ENCODE measurements at places on chromosomes 13 and 19. TPM values are rescaled to one million over a fixed set of nuclear protein-coding genes. Genes with fewer than 3 reads are reported as not detected.

GRCh38 chr13:27791146-27791900 is 960 bp upstream of the GSX1 start:
- H3K4me3 ChIP-seq, result peak overlapping the region; percentile 43
- no peaks in the 10 kb centered on the region for H3K36me3 ChIP-seq
- peaks cover 87% of the 10 kb centered on the region for H3K27me3 ChIP-seq
- DNase-seq, result no peak
- H3K27ac ChIP-seq, result no peak overlapping the region
- H3K4me1 ChIP-seq, result peaks cover 36% of the 10 kb centered on the region

Gene KIR3DL2
- not detected for total RNA-seq

GRCh38 chr13:41058295-41059070 is 2.8 kb upstream of the WBP4 start:
- H3K27me3 ChIP-seq, result no peaks in the 10 kb centered on the region
- no peak for DNase-seq
- H3K4me3 ChIP-seq, result peak overlapping the region; percentile 81
- peaks cover 71% of the 10 kb centered on the region for H3K4me1 ChIP-seq

DNA sequence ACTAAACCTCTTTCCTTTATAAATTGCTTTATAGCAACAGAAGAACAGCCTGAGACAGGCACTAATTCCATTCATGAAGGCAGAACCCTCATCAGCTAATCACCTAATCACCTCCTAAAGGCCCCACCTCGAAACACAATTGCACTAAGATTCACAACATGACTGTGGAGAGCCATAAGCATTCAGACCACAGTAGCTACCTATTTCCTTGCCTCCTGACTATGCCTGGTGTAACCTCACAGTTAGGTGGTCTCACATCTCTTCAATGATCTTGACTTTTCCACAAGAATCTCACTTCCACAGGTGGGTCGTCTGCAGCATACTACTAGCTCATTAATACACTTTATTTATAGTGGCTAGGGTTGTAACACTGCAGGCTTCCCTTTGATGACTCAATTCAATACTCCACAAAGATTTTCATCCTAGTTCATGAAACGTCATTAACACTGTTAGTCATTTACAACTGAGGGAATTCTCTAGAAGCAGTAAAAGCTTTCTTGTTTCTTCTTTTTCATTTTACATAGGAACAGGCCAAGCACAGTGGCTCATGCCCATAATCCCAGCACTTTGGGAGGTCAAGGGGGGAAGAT is 27.1 kb downstream of the STK24 start:
- H3K4me1 ChIP-seq, result peaks cover 27% of the 10 kb centered on the region
- no peak for DNase-seq
- no peaks in the 10 kb centered on the region for H3K36me3 ChIP-seq
- no peak overlapping the region for H3K4me3 ChIP-seq
- H3K27me3 ChIP-seq, result no peaks in the 10 kb centered on the region

DNA sequence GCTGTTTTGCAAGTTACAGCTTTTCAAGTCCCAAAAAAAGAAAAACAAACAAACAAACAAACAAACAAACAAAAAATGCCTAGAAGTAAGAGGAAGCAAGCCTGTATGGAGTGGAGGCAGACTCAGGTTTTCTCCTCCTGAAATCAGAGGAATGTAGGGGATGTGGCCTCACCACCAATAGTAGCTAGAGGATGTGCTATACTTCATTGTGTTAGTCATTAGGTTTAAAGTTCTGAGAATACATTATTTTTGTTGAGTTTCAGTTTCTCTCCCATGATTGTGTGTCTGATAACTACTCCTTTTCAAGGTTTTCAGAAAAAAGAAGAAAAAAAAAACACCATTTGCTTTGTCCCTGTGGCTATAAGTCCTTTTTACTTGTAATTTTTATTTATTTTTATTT is 524.5 kb downstream of the GPC6 start:
- DNase-seq, result no peak
- no peak overlapping the region for H3K27ac ChIP-seq
- H3K36me3 ChIP-seq, result no peaks in the 10 kb centered on the region
- no peaks in the 10 kb centered on the region for H3K4me1 ChIP-seq
- no peak overlapping the region for H3K4me3 ChIP-seq
- no peaks in the 10 kb centered on the region for H3K27me3 ChIP-seq

Gene SIGLEC6
- 6.5 TPM for total RNA-seq

Gene IGFL3
- total RNA-seq, result not detected

- H3K4me3 ChIP-seq, result no peak overlapping the region
- no peaks in the 10 kb centered on the region for H3K36me3 ChIP-seq
- H3K27me3 ChIP-seq, result no peaks in the 10 kb centered on the region
- DNase-seq, result no peak
- H3K4me1 ChIP-seq, result no peaks in the 10 kb centered on the region
These were observed 17.3 kb downstream of the ZFR2 start for GRCh38 chr19:3851254-3852176.

DNA sequence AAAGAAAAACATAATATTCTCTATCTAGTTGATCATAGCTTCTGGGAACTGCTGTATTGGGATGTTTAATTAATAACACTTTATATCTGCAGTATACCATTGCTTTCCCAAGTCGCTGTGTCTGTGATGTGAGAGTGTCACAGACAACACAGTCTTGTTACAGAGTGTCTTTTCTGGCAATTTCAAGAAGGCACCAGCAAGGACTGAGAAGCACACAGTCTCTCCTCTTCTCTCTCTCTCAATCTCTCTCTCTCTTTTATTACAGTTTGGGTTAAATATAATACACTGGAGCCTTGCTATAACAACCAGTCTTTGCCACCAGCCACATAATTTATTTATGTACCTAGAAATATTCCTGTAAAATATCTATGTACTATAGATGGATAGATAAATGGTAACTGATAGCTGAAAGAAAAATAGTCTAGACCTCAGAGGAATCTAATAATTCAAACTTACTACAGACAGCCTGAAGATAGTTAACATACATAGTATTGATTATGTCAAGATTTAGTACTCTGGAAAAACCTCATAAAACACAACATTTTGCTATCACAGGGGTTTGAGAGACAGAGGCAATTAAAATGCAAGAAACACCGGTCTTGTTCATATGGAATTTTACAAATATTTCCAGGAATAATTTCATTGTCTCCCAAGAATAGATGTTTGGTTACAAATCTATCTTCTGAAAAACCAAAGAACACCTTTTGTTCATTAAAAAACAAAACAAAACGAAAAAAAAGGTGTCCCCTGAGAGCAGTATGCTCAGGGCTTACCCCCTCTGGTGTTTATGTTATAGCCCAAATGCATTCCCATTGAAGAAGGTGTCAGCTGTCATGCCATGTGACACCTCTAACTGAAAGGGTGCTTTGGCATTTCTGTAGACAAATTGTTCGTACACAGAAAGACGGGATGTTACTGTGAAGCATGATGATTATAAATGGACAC is 507.8 kb downstream of the TBC1D4 start:
- DNase-seq, result no peak
- no peak overlapping the region for H3K4me3 ChIP-seq
- H3K4me1 ChIP-seq, result no peaks in the 10 kb centered on the region
- no peaks in the 10 kb centered on the region for H3K36me3 ChIP-seq
- H3K27me3 ChIP-seq, result no peaks in the 10 kb centered on the region
- no peak overlapping the region for H3K27ac ChIP-seq

DNA sequence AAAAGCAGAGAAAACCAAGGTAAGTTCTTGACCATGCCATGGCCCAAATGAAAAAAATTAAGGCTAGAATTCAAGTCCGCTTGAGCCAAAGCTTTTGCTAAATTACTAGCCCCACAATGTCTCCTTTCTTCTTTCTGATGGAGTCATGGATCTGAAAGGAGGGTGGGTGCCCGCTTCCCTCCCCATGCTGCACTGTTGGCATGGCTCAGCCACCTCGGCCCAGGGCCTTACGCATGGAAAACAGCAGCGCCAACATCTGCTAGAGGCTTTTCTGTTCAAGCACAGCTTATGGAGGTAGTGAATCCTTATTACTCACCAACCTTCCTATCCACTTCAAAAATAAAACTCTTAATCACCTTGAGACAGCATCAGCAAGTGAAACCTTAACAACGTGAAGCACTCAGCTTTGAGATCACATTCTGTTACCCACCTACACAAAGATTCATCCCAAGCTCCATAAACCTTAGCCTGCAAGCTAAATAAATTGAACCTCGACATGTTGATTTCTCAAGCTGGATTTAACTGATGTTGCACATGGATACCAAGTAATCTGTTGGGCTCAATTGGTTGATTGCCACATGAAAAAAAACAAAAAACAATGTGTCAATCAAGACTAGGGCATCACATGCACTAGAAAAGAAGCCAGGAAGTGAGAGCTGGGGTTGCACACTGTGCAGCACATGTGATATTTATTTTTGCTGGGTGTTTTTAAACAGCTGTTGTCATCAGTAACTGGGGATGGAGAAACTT is 43.4 kb downstream of the TPT1 start:
- DNase-seq, result no peak
- no peak overlapping the region for H3K27ac ChIP-seq
- H3K36me3 ChIP-seq, result no peaks in the 10 kb centered on the region
- no peaks in the 10 kb centered on the region for H3K4me1 ChIP-seq
- no peaks in the 10 kb centered on the region for H3K27me3 ChIP-seq

Gene SBSN
- not detected for total RNA-seq

Gene KLK12
- total RNA-seq, result 1.9 TPM

DNA sequence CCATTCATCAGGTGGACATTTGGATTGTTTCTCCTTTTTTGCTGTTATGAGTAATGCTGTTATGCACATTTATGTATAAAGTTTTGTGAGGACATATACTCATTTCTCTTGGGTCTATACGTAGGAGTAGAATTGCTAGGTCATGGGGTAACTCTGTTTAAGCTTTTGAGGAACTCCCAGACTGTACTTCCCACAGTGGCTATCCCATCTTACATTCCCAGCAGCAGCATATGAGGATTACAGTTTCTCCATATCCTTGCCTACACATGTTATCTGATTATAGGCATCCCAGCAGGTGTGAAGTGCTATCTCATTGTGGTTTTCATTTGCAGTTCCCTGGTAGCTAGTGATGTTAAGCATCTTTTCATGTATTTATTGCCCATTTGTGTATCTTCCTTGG is 5.9 kb downstream of the ZSCAN22 start:
- H3K4me3 ChIP-seq, result no peak overlapping the region
- no peak for DNase-seq

Gene TNFSF11
- not detected for total RNA-seq

Gene SYNGR4
- total RNA-seq, result not detected

DNA sequence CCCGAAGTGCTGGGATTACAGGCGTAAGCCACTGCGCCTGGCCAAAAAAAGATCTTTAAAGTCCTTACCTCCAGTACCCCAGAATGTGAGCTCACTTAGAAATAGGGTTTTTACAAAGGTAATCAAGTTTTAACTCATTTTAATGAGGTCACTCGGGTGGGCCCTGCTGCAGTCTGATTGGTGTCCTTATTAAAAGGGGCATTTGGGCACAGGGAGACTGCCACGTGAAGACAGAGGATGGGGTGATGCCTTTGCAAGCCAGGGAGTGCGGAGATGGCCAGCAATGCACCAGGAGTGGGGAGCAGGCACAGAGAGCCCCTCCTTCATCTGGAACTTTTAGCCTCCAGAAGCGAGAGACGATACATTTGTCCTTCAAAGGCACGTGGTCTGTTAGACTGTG is 11.7 kb downstream of the NKPD1 start:
- no peak overlapping the region for H3K27ac ChIP-seq
- H3K36me3 ChIP-seq, result peaks cover 25% of the 10 kb centered on the region
- H3K4me3 ChIP-seq, result no peak overlapping the region
- peaks cover 36% of the 10 kb centered on the region for H3K27me3 ChIP-seq
- H3K4me1 ChIP-seq, result peaks cover 25% of the 10 kb centered on the region

- no peaks in the 10 kb centered on the region for H3K27me3 ChIP-seq
- H3K4me3 ChIP-seq, result no peak overlapping the region
- H3K36me3 ChIP-seq, result no peaks in the 10 kb centered on the region
- DNase-seq, result no peak
These were observed 758.3 kb upstream of the PCDH20 start for GRCh38 chr13:62173958-62174357.

DNA sequence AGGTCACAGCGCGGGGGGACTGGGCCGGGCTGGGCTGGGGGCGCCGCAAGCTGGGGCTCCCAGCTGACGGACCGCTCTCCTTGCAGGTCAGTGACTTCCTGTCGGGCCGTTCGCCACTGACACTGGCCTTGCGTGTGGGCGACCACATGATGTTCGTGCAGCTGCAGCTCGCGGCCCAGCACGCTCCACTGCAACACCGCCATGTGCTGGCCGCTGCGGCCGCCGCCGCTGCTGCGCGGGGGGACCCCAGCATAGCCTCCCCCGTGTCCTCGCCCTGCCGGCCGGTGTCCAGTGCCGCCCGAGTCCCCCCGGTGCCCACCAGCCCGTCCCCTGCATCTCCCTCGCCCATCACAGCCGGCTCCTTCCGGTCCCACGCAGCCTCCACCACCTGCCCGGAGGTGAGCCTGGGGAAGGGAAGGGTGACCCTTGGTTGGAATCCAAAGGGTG is 5.7 kb downstream of the MIDN start:
- peaks cover 56% of the 10 kb centered on the region for H3K36me3 ChIP-seq
- H3K4me1 ChIP-seq, result peaks cover 65% of the 10 kb centered on the region
- peak overlapping the region; percentile 98 for H3K27ac ChIP-seq
- peak; percentile 62 for DNase-seq

Gene IL17D
- 1.5 TPM for total RNA-seq

DNA sequence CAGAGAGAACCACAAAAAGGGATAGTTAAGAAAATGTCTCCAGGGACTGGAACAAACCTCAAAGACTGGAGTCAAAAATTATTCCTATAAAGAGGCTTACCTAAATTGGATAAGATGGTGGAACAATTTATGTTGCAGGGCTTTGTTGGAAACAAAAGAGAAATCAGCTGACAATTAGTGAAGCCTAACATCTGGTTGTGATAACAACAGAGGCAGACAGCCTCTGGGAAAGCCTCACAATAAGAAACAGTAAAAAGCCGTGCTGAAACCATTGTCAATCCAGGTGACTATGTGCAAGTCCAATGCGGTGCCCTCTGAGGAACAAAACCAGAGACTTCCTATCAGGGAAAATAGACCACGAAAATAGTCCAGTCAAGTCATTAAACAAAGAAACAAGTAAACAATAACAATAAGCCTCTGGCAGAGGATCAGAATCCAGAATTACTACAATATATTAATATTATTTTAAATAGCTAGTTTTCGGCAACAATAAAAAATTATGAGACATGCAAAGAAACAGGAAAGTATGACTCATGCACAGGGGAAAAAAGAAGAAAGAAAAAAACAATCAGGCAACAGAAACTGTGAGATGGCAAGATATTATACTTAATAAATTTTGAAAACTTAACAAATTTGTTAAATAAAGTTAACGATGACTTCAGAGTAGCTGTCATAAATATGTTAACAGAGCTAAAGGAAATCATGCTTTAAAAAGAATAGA is 99.7 kb upstream of the RXFP2 start:
- no peak for DNase-seq
- H3K4me1 ChIP-seq, result no peaks in the 10 kb centered on the region
- H3K4me3 ChIP-seq, result no peak overlapping the region
- no peaks in the 10 kb centered on the region for H3K36me3 ChIP-seq
- no peak overlapping the region for H3K27ac ChIP-seq
- no peaks in the 10 kb centered on the region for H3K27me3 ChIP-seq

DNA sequence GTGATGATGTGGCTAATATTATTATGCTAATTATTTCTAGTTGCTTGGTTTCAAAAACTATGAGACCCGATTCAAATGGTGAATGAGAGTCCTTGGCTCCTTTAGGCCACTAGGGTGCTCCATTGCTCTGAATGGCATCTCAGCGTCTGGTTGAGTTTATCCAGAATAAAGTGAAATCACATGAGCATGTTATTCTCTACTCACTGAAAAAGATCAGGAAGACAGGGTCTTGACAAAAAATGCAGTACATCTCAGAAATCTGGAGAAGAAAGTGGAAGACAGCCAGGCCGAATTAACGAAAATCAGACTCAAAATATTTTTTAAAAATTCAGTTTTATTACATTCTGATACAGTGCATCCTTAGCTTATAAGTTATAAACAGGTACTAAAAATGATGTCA is 516.2 kb downstream of the MYO16 start:
- no peak overlapping the region for H3K27ac ChIP-seq
- DNase-seq, result no peak
- no peak overlapping the region for H3K4me3 ChIP-seq
- peaks cover 17% of the 10 kb centered on the region for H3K27me3 ChIP-seq
